ENCODE measurements at places on chromosomes 13 and 19.

DNA sequence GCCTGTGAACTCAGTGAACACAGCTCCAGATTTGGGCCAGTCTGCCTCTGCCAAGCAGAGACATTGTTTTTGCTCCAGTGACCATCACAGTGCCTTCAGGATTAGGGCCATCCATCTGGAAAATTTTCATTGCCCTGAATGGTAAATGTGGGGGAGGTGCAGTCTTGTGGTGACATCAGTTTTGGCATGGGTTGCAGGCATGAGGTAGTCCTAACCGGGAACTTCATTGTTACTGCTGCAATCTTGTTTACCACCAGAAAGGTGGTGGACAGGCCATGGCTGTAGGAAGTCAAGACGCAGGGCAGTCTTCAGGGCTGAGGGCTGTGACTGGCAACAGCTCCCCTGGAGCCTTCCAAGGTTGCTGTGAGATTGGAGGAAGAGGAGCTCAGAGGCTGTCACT lies 55.2 kb downstream of the SPATA13 start:
- DNase-seq, result no peak

- no peak for DNase-seq
These were observed 303.8 kb downstream of the PCDH9 start for GRCh38 chr13:66926200-66926850.

- peak; percentile 33 for DNase-seq
These were observed 1.2 kb downstream of the CDC34 start for GRCh38 chr19:532561-533363.

GRCh38 chr19:19461671-19462622 lies 53.4 kb downstream of the TSSK6 start:
- DNase-seq, result no peak

DNA sequence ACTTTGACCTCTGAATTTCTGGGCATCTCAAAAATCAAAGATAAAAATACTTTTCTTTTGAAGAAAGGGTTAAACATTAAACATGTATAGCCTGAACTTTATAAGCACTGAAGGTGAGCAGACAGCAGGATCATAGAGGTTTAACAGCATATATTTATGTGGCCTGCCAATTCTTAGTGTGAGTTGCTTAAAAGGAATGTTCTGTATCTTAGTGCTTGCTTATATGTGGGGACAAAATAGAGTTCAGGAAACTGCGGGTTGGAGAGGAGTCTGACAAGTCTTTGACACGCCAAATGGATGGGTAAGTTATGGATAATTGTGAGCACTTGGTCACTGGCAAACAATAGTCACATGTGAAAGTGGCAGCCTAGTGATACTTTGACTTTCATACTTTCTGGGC lies 1419.4 kb upstream of the SPRY2 start:
- no peak for DNase-seq

- no peak for DNase-seq
These were observed 172.7 kb downstream of the SPRY2 start for GRCh38 chr13:80168089-80168850.

- DNase-seq, result no peak
These were observed 23.4 kb downstream of the PCCA start for GRCh38 chr13:100112186-100112838.

DNA sequence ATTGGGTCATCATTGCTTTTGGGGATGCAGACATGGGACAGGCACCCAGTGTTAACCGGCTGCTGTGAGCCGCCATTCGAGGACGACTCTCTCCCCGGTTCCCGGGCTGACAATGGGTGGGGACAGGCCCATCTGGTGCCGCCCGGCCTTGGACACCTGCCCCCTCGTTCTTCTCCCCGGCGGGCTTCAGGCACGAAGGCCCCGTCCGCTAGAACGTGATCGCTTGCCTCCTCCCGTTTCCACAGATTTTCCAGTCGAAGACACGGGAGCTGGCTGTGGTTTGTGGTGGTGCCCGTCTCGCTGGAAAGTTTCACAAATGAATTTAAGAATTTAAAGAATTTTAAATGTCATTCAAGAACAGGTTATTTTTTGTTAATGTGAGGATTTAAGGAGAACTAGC lies 2.0 kb downstream of the PALM start:
- no peak for DNase-seq

- no peak for DNase-seq
These were observed 94.3 kb downstream of the FAM216B start for GRCh38 chr13:42875475-42876269.

DNA sequence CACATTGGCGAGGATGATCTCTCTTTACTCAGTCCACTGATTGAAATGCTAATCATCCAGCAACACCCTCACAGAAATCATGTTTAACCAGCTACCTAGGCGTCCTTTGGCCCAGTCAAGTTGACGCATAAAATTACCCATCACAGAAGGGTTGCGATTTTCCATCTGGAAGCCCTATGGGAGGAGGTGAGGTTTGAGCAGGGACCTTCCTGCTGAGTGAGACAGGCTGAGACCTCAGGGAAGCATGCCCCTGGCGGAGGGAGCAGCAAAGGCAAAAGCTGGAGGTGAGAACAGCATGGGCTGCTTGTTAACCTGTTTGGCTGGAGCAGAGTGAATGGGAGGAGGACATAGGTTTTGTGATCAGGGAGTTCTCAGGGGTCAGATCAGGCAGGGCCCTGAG lies 7.3 kb downstream of the TTC9B start:
- DNase-seq, result no peak

DNA sequence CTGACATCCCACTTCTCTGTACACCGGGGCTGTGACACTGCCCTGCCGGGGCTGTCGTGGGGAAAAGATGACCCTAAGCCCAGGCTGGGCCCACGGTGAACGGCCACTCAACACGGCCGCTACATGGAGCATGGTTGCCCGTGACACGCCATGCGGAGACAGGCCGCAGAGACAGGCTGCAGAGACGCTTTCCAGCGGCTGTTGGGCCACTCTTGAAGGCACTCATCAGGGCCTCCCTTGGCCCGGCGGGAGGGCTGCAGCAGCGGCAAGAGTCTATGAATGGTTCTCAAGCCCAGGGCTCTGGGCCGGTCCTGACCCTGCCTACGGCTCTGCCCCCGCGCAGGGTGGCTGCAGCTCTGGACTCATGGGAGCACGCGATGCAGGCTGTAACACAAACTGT lies 22.1 kb downstream of the ADPRHL1 start:
- no peak for DNase-seq

- DNase-seq, result peak; percentile 64
These were observed at the start of gene PNMA8B for GRCh38 chr19:46495786-46496099. PNMA8B (minus strand) TSS chr19:46495867; CDS start chr19:46495465, 402 bp downstream.

DNA sequence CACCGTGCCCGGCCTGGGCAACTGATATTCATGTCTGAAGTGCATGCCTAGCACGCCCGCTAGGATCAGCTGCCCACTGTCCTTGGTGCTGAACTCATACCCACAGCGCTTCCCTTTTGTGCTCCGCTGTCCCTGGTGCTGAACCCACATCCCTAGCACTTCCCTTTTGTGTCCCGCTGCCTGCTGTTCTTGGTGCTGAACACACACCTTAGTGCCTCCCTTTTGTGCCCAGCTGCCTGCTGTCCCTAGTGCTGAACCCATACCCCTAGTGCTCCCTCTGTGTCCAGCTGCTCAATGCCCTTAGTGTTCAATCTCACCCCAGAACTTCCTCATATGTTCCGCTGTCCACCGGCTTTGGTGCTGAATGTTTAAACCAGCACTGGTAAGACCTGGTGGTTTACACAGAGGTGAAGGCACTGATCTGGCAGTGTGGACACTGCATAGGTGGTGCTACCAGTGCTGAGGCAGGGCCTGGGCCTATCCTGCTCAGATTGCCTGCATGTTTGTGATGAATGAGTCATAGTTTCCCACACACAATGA lies 26.3 kb upstream of the SIGLEC11 start:
- peak; percentile 70 for DNase-seq

DNA sequence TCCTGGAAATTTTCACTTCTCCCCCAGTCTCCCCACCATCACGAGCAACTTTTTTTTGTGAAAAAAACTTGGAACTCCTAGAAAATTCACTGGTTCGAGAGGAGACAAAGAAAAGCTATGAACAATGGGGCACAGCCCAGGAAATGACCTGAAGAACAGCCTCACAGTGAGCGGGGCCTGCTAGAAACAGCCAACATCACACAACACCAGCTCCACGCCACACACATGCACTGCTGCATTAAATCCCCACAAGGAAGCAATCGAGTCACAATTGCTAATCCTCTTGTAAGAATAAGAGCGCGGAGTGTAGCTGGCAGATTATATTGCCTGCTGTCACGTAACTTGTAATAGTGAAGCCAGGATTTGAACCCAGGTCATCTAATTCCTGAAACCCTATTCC lies 48.8 kb downstream of the SLC7A1 start:
- DNase-seq, result no peak

DNA sequence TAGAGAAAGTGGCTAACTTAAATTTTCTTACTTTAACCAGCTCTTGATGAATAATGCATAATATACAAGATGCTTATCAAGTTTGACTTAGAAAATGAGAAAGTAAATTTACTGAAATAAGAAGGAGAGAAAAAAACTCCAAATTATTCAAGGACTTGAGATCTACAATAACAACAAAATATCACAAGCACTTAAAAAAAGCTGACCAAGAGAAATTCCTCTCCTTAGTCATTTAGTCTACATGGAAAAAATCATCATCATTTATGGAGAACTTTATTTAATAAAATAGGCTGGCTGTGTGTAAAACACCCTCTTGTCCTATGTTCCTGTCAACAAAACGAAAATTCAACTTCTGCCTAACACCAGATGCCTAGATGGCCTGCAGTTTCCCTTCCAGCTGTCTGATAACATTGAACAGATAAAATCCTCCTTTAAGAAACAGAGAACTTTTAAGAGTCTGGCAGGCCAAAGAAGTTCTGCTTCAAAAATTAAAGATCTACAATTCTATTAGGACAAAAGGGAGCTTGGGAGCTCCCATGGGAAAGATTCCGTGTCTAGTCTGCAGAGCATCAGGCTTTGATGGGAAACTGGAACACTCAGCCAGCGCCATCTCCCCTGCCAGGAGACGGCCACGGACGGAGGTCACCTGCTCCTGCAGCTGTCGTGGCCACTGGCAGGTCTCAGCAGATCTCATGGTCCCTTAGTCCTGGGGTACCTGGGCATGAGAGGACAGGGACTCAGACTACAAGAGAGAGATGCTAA lies 37.9 kb upstream of the ATP11A start:
- DNase-seq, result no peak

DNA sequence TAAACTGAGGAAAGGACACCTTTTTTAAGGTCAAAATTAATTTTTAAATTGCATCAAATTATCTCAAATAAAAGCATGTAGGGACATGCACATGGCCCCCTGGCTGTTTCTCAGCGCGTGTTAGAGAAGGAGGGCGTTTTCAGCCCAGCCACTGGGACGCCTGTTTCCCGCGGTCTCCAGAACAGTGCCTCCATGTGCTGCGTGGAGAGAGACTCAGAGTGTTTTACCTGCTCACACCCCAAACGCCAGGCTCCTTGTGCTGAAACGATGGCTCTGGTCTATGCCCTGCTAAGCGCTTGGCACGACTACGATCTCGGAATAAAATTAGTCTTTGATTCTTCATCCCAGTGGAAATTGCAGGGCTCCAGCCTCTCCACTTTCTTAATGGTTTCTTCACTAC lies 20.0 kb upstream of the SPACA7 start:
- no peak for DNase-seq

- no peak for DNase-seq
These were observed 76.9 kb upstream of the SHISA2 start for GRCh38 chr13:26128676-26129075.

GRCh38 chr13:85228692-85229091 lies 570.5 kb downstream of the SLITRK6 start:
- no peak for DNase-seq

GRCh38 chr19:33815380-33816340 lies 19.0 kb downstream of the KCTD15 start:
- no peak for DNase-seq

- peak; percentile 25 for DNase-seq
These were observed 533 bp downstream of the ZNF544 start for GRCh38 chr19:58229255-58229639.

GRCh38 chr19:38740257-38740592 lies 4.0 kb downstream of the CAPN12 start:
- DNase-seq, result no peak

DNA sequence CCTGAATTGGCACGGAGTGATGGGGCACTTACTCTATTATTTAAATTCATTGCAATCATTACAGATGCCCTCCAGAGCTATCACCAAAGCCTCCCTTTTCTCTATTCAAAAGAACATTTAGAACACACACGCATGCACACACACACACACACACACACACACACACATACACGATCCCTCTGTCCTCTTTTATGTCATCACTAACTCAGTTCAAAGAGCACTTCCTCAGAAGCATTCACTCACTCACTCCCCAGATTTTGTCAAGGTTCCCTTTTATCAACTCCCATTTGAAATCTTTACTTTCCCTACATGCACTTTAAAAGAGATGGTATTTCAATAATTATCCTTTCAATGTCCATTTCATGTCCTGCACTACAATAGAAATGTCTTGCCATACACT lies 22.4 kb upstream of the IGFL4 start:
- no peak for DNase-seq

DNA sequence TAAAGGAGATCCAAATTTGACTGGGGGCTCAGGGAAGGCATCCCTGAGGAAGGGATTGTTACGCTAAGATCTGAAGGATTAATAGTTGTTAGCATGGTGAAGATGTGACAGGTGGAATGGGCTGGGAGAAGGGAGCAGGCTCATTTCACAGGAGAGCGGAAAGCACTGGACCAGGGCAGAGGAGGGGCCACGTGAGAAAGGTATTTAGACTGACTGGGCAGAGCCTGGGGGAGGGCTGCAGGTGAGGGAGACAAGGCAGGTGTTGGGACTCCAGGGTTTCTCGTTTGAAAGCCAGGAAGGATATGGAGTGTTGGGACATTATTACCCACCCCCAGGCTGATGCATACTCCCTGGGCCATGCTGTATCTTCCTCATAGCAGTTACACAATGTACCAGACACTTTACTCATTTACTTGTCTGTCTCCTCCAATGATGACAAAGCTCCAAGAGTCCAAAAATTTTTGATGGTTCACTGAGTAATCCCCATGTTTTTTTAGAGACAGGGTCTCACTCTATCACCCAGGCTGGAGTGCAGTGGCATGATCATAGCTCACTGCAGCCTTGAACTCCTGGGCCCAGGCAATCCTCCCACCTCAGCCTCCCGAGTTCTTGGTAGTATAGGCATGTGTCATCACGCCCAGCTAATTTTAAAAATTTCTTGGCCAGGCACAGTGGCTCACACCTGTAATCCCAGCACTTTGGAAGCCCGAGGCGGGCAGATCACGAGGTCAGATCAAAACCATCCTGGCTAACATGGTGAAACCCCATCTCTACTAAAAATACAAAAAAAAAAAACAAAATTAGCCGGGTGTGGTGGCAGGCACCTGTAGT lies 2.3 kb downstream of the TRAPPC6A start:
- no peak for DNase-seq

DNA sequence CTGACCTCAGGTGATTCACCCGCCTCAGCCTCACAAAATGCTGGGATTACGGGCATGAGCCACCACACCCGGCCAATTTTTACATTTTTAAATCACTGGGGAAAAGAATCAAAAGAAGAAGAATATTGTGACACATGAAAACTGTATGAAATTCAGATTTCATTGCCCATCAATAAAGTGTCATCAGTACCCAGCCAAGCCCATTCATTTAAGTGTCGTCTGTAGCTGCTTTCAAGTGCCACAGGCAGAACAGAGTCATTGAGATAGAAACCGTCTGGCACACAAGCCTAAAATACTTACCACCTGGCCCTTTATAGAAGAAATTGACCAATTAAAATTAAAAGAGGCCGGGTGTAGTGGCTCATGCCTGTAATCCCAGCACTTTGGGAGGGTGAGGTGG lies 15.3 kb downstream of the COLGALT1 start:
- no peak for DNase-seq

GRCh38 chr13:63088226-63088625 lies 1672.6 kb upstream of the PCDH20 start:
- no peak for DNase-seq

GRCh38 chr13:82693607-82694006 lies 1188.7 kb downstream of the SLITRK1 start:
- no peak for DNase-seq

GRCh38 chr13:73924607-73925006 lies 209.6 kb downstream of the KLF12 start:
- no peak for DNase-seq

Measured in activated naive CD4-positive, alpha-beta T cell treated with anti-CD3 and anti-CD28 coated beads, Interleukin-2, amount 50 U/mL, for 16 hours (primary cell).